GM10248 (cell line): ENCODE measurements at places on chromosomes 3 and 15.
A peak's percentile ranks its signal among the peaks of the same experiment; 100 is the strongest.

GRCh38 chr3:155210736-155211135, 82.7 kb downstream of the STRIT1 start:
- DNase-seq: no peak

- DNase-seq: no peak
Observed at GRCh38 chr3:56042326-56042951, 425.8 kb downstream of the ERC2 start.

DNA sequence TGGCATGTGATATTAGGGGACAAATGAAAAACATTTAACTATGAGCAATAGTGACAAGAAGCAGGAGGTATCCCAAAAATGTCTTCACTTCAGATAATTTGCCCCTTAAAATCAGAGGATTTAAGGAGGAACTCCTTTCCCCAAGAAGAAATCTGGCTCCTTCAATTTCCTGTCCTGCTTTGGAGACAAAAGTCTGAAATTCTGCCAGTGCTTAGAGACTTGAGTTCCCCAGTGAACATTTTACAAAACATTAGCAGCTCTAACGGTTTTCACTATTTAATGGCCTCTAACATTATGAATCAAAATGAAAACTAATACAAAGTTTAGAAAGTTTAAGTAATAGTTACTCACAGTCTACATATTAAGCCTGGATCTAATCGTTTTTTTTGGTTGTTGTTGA, 40.3 kb upstream of the ZNF385D start:
- no peak for DNase-seq

- no peak for DNase-seq
Observed at GRCh38 chr3:126613479-126614188, 41.3 kb downstream of the TXNRD3 start.

- no peak for DNase-seq
Observed at GRCh38 chr3:52880047-52880446, 17.3 kb downstream of the STIMATE start.

DNA sequence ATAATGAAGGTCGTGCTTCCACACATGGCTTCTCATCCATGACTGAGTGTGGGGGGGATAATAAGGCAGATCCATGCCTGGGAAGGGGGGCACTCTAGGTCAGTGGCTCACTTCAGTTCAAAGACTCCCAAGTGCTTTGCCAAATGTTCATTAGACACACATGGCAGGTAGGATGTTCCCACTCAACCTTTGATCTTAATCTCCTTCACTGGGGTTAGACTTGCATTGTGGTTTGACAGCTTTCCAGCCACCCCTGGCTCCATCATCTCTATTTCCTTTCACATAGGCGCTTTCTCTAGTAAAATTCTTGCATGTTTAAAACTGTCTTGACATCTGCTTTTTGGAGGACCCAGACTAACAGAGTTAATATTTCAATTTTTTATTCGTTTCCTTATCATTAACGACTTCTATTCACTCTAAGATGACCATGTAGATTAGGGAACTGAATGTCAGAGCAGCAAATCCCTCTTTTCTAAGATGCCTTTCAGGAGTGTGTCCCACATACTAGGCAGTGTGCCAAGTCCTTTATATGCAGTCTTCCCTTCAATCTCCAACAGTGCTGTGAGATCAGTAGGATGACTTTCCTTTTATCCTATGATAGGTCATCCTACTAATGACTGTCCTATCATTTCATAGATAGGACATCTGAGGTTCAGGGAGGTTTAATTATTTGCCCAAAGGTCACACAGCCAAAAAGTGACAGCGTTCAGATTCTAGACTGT, 57.9 kb downstream of the BTD start:
- DNase-seq: no peak

GRCh38 chr15:68526269-68526668, 52.5 kb upstream of the CORO2B start:
- no peak for DNase-seq

GRCh38 chr3:156341831-156342416, 213.0 kb downstream of the SSR3 start:
- peak; percentile 58 for DNase-seq

DNA sequence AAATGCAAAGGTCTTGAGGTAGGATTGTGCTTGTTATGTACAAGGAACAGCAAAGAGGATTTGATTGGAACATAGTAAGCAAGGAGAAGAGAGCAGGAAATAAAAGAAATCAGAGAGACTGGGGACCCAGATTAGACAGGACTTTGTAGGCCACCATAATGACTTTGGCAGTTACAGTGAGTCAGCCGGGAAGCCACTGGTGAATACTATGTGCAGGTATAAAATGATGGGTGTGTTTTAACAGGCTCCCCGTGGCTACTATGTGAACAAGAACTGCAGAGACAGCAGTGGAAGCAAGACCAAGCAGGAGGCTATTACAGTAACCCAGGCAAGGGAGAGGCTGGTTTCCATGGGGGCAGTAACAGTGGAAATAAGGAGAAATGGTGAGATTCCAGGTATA, 55.2 kb downstream of the NPTN start:
- no peak for DNase-seq

DNA sequence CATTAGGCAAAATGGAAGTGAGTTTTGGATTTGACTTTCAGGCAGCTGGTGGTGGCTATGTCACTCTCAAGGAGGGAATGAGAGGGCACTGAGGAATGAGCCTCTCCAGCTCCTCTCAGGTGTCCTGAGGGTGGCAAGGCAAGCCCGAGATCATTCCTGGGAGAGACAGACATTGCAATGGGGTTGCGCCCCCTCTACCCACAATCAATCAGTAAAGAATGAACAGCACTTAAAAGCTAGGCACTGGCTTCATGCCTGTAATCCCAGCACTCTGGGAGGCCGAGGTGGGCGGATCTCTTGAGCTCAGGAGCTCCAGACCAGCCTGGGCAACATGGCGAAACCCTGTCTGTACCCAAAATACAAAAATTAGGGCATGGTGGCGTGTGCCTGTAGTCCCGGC, 14.1 kb upstream of the SHF start:
- no peak for DNase-seq

DNA sequence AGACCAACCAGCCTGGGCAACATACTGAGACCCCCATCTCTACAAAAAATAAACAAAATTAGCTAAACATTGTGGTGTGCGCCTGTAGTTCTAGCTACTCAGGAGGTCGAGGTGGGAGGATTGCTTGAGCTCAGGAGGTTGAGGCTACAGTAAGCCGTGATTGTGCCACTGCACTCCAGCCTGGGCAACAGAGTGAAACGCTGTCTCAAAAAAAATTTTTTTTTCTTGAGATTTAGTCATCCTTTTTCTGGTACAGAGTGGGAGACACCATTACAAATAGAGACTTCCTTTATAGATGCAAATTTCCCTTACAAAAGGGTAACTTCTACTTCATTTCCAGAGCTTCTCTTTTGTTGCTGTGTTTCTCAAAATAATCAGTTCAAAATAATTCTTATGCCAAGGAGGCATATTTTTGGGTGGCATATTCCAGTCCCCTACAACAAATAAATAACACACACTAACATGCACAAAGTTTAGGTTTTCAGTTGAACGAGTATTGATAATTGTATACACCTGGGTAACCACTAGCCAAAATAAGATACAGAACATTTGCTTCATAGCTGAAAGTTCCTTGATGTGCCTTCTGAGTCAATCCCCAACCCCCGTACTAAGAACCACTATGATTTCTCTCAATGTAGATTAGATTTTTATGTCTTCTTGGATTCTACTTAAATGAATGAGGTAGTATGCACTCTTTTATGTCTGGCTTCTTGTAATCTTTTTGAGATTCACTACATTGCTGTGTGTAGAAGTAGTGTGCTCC, 248.9 kb upstream of the PROK2 start:
- no peak for DNase-seq

DNA sequence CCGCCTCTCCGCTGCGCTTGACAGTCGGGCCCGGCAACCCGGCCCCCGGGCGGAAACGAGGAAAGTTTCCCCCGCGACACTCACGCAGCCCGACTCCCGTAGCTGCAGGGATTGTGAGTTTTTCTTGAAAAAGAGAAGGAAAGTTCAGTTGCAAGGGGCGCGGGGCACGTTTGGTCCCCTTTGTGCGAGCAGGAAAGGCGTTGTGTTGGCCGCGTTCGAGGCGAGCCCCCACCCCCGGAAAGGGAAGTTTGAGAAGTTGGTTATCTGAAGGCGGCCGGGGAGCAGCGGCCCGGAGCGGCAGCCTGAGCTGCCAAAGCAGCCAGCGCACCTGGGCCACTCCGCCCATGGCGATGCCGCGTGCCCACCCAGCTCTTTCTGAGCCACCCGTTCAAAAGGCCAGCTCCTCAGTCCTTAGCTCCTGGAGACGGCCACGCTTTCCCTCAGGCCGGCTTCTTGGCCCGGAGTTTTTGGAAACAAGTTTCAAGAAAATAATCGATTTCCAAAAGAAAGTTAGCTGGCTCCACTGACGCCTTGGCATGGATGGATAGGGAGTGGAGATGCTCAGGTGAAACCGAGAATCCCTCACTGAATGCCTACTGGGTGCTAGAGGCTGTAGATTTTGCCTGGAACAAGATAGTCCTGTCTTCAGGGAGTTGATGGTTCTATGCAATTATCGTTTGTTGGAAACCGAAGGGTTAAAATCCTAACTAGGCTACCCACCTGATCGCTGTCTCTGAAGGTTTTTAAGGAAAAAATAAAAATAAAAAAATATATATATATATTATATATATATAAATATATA, 832 bp downstream of the TGFBR2 start:
- peak; percentile 55 for DNase-seq

- DNase-seq: no peak
Observed at GRCh38 chr15:71149646-71150557, 34.6 kb downstream of the THSD4 start.

- no peak for DNase-seq
Observed at GRCh38 chr3:11593318-11594034, 50.2 kb downstream of the VGLL4 start.

GRCh38 chr3:98954791-98955604, 53.5 kb upstream of the DCBLD2 start:
- DNase-seq: no peak
